ENCODE measurements at places on chromosomes 7 and 10.

DNA sequence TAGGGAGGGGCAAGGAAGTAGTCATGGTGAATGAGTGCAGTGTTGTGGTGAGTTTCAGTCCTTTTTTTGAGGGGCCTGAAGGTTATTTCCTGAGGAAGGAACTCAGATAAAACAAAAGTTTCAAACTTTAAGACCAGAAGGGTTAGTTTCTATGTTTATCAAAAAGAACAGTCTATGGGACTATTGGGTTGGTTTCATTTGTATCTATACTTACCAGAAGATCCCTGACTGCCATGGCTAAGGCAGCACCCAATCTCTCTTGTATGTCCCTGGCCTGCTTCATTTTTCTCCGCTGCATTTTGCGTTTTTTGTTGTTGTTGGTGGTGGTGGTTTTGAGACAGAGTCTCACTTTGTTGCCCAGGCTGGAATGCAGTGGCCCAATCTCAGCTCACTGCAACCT lies 19.3 kb upstream of the GAD2 start:
- DNase-seq = no peak

GRCh38 chr10:120782336-120782735 lies 68.8 kb upstream of the WDR11 start:
- no peak for DNase-seq

DNA sequence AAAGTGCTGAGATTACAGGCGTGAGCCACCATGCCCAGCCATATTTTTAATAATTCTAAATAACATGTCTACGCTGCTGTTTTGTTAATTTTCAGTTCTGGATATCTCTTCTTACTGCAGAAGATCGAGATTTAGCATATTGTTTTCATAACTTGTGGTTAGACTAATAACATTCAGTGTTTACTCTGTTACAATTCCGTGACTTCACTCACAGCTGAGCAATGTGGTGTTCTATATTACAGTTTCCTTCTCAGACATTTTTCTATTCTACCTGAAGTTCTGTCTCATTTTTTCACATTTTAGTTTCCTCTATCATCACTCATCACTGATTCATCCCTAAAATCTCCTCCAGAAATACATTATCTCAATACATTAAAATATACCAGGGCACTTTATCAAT lies 10.9 kb downstream of the RNF32 start:
- DNase-seq = no peak

GRCh38 chr7:66946545-66946944 lies 25.5 kb downstream of the TMEM248 start:
- DNase-seq = no peak

DNA sequence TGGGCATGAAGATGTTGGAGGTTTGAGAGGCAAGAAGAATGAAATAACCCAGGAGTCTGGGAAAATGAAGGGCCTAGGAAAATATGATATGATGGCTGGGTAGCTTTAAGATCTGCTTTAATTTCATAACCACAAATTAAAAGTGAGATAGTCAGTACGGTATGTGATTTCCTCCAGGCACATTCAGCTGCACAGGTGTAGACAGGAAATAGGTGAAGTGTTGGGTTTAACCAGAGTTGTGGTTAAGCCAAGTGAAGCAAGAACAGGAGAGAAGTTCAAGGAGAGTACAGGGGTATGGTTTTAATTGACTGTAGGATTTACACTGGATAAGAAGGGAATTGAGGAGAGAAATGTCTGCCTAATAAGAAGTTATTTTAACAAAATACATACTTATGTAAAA lies 2.6 kb downstream of the PNLIPRP3 start:
- DNase-seq = no peak

GRCh38 chr10:48740988-48741387 lies 56.3 kb downstream of the WDFY4 start:
- no peak for DNase-seq

GRCh38 chr10:33153251-33153967 lies 181.1 kb downstream of the NRP1 start:
- peak; percentile 26 for DNase-seq
